ENCODE measurements at places on chromosomes 7 and 10. TPM values are rescaled to one million over a fixed set of nuclear protein-coding genes. Genes with fewer than 3 reads are reported as not detected.

Gene GPR26
- not detected for polyA plus RNA-seq

Gene PPP1R9A
- 21.6 TPM for polyA plus RNA-seq

DNA sequence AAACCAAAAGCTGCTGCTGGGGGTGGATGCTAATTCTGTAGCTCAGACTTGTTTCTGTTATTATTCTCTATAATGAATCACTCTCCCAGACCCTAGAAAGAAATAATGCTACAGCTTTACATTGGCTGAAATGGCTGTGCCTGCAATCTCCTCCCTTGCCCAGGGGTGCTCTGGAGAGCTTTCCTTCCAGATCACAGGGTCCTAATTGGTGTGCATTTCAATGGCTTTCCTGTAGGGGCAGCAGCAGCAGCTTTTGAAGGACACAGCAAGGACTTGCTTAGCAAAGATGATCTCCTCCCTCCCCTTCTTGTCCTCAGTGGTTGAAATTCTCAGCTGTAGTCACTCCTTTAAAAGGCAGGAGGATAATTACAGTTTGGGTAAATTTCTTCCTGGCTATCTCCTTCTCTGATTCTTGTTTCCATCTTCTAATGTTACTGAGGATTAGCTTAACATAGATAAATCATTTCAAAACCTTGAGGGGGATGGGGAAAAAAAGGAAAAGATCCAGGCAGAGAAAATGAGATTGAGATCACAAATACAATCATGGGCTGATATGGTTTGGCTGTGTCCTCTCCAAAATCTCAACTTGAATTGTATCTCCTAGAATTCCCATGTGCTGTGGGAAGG lies 120.2 kb upstream of the CTTNBP2 start:
- DNase-seq = no peak

- DNase-seq = peak; percentile 89
Measured at GRCh38 chr10:45373576-45374349, at the start of gene ALOX5. ALOX5 (plus strand) TSS chr10:45374216; CDS start chr10:45374280, 64 bp downstream.

GRCh38 chr10:69327463-69328379 lies 49.4 kb downstream of the HK1 start:
- no peak for DNase-seq

Gene UBTD1
- polyA plus RNA-seq = 17.5 TPM

DNA sequence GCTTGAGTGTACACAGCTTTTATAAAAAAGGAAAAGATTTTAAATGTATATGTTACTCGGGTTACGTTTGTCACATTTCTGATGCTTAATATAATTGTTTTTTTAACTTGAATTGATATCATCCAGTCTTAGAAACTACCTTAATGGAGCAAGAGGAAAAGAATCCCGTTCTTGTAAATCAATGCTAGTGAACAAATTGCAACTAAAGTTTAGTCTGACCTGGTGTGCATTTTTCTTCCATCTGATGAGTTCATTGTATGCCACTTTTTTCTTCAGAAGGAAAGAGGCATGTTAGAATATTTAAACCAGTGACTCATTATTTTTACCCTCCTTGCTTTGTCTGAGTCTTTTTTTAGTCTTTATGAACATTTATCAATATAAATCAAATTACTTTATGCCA lies 34.7 kb downstream of the NET1 start:
- DNase-seq = no peak

Gene GPR146
- polyA plus RNA-seq = 8.7 TPM

GRCh38 chr7:39606941-39607340 lies 16.4 kb upstream of the RALA start:
- no peak for DNase-seq

GRCh38 chr10:86730227-86730626 lies 26.2 kb upstream of the BMPR1A start:
- DNase-seq = no peak

Gene GATAD1
- polyA plus RNA-seq = 74.3 TPM

Gene MEIG1
- 0.86 TPM for polyA plus RNA-seq

- DNase-seq = no peak
Measured at GRCh38 chr7:19619122-19619521, 89.7 kb downstream of the POLR1F start.

DNA sequence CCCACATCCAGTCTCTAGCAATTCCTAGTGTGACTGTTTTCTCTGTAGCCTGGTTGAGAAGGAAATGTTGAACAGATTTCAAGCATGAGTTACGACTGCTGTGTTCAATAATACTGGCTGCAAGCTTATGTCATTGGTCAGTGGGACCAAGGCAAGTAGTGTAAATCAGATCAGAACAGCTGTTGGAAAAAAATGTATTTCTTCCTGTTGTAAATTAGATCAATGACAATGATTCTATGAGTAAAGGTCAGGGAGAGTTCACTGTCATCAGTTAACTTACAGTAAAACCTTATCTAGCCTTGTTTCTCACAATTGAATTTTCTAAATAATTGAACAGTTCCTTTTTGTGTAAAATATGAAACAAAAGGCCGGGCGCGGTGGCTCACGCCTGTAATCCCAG lies 6.7 kb downstream of the OTUD1 start:
- no peak for DNase-seq

DNA sequence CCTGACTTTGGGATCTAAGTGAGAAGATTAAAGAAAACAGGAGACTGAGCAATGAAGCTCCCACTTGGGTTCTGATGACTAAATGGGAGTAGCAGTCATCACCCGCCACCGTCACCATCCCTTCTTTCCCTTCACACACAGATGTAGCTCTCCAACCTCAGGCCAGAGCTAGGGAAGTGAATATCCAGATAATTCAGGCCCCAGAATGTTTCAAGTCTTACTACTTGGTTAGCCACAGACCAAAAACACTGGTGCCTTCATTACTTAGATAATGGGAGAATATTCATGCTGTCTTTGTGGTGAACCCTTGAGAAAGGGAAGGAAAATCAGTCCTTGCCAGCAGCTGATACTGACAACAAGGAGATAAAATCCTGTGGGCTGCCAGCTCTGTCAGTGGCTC lies 100.7 kb downstream of the OSBPL3 start:
- no peak for DNase-seq

- DNase-seq = no peak
Measured at GRCh38 chr7:132131196-132131595, 445.1 kb downstream of the PLXNA4 start.

DNA sequence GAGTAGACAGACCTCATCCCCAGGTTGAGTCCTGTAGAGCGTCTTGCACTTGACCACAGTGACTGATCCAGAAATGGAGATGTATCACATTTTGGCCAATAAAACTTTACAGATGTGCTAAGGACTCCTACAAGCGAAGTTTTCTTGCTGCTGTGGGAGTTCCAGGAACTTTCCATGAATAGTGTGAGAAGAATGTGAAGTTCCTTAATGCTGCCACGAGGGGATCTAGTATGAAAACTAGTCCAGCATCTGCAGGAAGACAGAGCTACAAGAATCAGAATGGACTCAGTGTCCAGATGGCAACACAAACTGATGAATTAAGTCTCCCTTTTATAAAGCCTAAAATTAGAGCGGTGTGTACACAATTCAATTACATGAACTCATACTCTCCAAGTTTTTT lies 14.8 kb upstream of the LSM8 start:
- DNase-seq = no peak

GRCh38 chr7:151687523-151688235 lies 168.0 kb upstream of the RHEB start:
- peak; percentile 83 for DNase-seq

DNA sequence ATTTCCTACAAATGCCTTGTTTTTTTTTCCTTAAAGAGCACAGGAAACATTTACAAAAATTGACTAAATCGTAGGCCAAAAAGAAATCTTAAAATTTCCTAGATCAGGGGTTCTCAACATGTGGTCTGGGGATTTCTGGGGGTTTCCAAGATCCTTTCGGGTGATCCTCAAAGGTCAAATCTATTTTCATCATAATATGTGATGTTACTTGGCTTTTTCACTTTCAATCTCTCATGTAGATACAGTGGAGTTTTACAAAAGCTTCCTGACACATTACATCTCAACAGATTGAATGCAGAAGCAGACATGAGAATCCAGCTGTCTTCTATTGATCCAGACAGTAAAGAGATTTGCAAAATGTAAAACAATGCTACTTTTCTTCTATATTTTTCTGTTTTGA lies 497.3 kb downstream of the INHBA start:
- no peak for DNase-seq

DNA sequence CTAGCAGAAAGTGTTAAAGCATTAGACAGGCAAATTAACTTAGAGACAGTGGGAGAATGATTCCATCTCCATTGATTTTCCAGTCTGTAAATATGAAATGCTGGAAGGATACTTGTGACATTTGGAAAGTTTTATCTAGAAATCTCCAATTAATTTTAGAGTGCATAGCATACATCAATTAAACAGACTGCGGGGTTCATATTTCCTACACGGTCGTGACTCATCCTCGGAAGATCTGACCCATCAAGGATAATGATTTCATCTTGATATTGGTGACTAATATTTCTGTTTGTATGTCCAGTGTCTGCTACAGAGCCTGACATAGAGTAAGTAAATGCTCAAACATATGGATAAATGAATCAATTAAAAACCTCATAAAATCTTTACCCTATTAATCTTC lies 474.9 kb downstream of the KCNMA1 start:
- no peak for DNase-seq

- DNase-seq = no peak
Measured at GRCh38 chr7:38321967-38322366, 48.5 kb upstream of the TARP start.

GRCh38 chr7:151736403-151736909 lies 140.5 kb downstream of the PRKAG2 start:
- peak; percentile 77 for DNase-seq

DNA sequence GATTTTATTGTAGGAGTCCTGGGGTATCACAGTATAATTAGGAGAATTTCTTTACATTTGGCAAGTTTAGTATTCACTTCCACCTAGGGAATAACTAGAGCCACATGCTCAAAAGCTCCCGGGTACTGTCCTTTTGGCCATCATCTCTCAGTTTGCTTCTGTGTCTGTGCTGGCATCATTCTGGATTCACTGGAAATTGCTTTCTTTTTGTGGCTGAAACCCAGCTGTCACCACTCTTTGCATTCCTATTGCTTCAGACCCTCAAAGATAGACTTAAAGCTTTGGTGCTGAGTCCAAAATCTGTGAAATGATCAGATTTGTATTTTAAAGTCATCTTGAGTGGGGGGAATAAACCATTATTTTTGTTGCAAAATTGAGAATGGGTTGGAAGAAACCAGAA lies 8.9 kb downstream of the SDK1 start:
- no peak for DNase-seq

Gene NDUFB8
- 128 TPM for polyA plus RNA-seq

GRCh38 chr10:27680006-27680557 lies 65.5 kb downstream of the MKX start:
- no peak for DNase-seq

DNA sequence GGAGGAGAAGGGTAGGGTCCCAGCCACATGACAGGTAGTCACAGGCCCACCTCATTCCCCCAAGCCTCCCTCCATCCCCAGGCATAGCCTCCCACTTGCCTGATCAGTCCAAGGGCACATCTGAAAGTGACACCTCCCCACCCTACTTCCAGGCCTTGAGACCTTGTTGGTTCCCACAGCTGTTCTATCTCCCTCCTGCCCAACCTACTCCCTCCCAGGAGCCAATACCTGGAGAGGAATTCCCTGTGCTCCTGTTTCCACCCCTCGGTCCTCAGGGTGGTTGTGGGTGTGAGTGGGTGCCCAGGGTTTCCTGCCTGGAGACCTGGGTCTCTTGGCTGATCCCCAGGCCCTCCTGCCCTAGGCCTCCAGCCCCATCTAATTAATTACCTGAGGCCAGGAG lies 11.6 kb upstream of the IMPDH1 start:
- DNase-seq = no peak

- no peak for DNase-seq
Measured at GRCh38 chr10:48957361-48958151, 17.9 kb upstream of the LRRC18 start.

Gene DNAAF5
- 24.6 TPM for polyA plus RNA-seq

DNA sequence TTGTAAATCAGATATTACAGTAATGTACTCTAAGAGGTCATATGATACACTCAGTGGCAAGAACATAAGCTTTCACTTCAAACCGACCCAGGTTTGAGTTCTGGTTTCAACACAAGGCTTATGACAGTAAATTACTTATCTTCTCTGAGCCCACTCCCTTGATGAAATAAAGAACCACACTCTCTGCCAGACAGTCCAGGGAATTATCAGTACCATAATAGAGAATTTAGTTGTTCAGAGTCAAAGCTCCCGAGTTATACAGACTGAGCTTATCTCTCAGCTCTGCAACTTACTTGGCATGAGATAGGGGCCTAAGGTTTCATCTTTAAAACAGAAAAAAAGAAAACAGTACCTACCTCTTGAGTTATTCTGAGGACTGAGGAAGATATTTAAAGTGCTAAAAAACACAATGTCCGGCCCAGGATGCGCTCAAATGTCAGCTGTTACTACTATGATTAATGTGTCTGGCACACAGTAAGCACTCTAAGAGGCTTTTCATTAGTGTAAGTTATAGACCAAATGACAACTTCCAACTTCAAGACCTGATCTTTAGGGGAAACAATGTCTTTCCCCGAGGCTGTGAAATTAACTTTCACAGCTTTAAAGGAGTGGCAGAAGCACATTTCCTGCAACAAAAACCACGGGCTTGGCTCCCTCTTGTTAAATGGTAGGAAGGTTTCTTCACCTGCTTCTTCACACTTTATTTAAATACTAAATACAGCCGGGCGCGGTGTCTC lies 38.1 kb downstream of the UBE2H start:
- DNase-seq = no peak

Gene ZPBP
- 0.23 TPM for polyA plus RNA-seq

DNA sequence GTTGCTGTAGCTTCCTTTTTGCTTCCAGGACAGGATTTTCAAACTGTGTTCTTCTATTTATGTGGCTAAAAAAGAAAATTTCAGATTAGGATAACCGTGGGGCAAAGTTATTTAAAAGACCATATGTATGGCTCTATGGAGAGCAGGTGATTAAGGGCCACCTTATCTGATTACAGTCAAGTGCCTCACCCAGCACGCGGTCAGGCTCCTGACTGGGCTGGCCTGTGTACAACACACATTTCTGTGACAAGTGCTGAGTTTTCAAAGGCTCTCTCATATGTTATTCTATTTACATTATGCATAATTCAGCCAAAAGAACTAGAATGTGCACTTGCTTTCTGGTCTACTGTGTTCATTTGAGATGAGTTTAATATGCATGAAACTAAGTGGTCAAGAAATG lies 547.4 kb downstream of the PHTF2 start:
- peak; percentile 76 for DNase-seq

Gene ADCK2
- polyA plus RNA-seq = 14.5 TPM

Gene HSPA12A
- polyA plus RNA-seq = 11.3 TPM

Gene MSS51
- polyA plus RNA-seq = 5.8 TPM

- DNase-seq = no peak
Measured at GRCh38 chr7:101559586-101559985, 69.5 kb downstream of the MYL10 start.

Gene SPACDR
- polyA plus RNA-seq = 3.5 TPM

Gene CYP2E1
- 1.8 TPM for polyA plus RNA-seq

GRCh38 chr10:130018730-130019185 lies 54.7 kb upstream of the EBF3 start:
- DNase-seq = no peak

Gene NRCAM
- 22.5 TPM for polyA plus RNA-seq

Gene CARD11
- 3.1 TPM for polyA plus RNA-seq

Gene C10orf90
- 27.0 TPM for polyA plus RNA-seq

Gene SLC18A3
- not detected for polyA plus RNA-seq

Gene CLDN15
- polyA plus RNA-seq = 19.0 TPM

Data from left lung (tissue), 14 donors.